ENCODE measurements at places on chromosomes 1 and 21.

DNA sequence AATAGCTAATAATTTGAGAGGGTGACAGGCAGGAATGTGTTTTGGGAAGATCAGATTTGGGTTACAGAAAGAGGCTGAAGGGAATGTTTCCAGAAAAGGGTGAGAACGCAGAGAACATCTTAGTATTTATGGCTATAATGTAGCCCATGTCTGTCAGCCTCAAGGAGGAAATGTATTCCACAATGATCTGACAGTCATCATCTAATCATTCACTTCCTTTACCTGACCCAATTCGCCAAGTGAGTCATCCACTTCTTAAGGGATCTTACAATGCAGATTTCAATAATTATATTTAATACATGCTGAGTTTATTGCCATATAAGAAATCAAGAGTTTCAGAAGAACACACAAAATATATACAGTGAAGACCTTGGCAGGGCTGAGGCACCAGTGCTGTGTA lies 10.8 kb downstream of the TRIM45 start:
- no peak for DNase-seq

GRCh38 chr1:68120136-68120791 lies 69.8 kb upstream of the DIRAS3 start:
- DNase-seq = no peak

- no peak for DNase-seq
These were observed 32.1 kb downstream of the ADCY10 start for GRCh38 chr1:167881786-167882185.

DNA sequence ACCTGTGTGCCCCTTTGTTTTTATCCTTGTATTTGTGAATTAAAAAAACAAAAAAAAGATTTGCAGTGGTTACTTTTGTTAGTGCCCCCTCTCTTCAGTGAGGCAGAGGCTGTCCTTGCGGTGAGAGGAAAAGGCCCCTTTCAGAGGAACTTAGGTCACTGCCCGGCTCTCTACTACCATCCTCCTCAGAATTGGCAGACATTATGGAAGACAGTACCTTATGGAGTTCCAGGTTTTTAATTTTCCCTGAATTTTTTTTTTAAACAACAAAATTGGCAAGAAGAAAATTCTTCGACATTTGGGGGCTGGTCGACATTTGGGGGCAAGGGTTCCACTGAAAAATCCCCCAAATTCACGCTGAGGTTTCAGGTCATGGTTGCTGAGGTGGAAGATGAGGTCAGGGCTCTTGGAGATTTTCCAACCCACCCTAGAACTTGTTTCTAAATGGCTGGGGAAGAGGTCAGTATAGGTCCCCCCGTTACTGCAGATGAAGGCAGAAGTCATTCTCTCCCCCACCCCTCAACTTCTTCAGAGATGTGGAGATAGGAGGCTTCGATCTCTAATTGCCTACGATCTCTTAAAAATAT lies 5.3 kb downstream of the RXFP4 start:
- DNase-seq = no peak

- DNase-seq = no peak
These were observed 2.5 kb downstream of the UBASH3A start for GRCh38 chr21:42406201-42406621.

DNA sequence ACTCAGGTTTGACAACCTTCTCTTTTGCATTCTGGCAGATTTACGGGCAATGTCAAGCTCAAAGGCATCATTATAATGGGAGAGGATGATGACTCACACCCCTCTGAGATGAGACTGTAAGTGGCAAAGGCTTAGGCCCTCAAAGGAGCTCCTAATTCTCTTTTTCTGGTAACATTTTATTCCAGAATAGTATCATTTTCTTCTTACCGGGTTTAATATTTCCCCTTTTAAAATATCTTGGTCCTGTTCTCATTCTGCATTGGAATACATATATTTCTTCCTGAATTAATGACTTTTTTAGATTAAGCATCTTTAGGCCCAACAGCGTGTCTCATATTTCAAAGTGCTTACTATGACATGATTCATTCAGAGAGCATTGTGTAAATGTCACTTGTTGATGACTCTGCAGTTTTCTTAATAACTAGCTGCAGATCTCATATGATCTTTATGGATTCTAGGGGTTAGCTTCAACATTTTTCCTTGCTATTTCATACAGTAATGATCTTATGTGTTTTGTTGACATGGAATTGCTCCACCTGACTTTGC lies 1.7 kb downstream of the PITHD1 start:
- DNase-seq = no peak

DNA sequence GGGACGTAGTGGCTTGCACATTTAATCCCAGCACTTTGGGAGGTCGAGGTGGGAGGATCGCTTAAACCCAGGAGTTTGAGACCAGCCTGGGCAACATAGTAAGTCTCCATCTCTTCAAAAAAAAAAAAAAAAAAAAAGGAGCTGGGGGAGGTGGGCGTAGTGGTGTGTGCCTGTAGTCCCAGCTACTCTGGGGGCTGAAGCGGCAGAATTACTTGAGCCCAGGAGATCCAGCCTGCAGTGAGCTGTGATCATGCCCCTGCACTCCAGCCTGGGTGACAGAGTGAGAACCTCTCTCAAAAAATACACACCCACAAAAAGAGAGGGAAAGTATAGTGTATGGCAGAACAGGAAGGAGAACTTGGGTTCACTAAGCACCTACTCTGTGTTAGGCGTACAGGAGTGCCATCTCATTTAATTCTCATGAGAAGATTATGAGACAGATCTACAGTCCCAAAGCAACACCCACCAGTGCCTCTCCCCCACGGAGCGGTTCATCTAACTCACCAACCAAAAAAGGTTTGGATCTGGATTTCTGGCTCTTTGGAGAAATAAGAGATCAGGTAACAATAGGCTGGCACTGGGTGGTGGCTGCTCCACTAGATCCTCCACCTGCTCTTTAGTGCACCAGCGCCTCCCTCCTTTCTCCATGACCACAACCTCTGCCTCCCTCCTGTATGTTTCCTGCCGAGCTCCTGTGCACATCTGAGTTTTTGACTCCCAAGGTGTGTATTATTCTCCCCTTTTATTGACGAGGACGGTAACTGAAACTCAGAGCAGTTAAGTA lies 1.4 kb upstream of the TRAF5 start:
- no peak for DNase-seq

- no peak for DNase-seq
These were observed 49.3 kb downstream of the SCP2 start for GRCh38 chr1:52976183-52977035.
